ENCODE measurements at places on chromosomes 16 and 17.

- no peak for DNase-seq
These were observed 18.1 kb downstream of the SOCS3 start for GRCh38 chr17:78341559-78342448.

DNA sequence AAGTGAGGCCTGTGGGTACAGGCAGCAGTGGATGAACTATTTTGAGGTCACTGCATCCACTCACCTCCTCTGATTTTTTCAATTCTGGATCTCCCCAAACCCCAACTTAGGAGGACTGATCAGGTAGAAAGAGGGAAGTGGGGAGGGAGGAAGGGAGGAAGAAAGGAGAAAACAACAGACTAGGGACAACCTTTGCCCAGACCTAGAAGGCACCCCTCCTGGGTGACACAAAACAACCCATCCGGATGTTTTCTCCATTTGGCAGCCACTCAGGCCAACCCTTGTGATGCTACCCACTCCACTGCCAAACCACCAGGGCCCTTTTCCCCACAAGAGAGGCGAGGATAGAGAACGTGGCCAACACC is 2.7 kb downstream of the ORMDL3 start:
- DNase-seq = no peak

DNA sequence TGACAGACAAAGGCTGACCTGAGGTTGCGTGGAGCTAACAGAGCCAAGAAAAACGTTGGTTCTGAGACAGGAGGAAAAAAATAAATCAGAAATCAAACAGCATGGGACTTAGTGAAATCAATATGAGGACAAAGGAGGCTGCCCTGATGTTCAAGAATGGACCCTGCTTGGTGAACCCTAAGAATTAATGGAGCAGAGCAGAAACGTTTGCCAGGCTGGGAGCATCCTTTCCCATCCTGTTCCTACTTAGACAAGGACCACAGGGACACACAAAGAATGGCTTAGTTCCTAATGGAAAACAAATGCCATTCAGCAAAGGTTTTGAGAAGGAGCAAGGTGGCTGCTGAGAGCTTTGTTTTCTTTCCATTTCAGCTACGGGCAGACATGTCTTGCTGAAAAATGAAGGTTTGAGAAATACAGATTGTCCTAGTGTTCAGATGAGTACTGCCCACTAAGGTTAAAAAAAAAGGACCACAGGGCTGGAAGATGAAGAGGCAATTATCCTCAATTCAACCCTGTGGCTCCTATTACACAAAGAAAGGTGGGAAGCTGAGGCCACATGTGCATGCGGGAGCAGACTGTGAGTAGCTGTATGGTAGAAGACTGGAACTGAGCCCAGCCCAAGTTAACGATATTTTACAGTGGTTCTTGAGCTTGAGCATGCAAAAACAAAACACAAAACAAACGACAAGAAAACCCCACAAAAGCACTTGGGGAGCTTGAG is 230.1 kb downstream of the SLC39A11 start:
- no peak for DNase-seq

DNA sequence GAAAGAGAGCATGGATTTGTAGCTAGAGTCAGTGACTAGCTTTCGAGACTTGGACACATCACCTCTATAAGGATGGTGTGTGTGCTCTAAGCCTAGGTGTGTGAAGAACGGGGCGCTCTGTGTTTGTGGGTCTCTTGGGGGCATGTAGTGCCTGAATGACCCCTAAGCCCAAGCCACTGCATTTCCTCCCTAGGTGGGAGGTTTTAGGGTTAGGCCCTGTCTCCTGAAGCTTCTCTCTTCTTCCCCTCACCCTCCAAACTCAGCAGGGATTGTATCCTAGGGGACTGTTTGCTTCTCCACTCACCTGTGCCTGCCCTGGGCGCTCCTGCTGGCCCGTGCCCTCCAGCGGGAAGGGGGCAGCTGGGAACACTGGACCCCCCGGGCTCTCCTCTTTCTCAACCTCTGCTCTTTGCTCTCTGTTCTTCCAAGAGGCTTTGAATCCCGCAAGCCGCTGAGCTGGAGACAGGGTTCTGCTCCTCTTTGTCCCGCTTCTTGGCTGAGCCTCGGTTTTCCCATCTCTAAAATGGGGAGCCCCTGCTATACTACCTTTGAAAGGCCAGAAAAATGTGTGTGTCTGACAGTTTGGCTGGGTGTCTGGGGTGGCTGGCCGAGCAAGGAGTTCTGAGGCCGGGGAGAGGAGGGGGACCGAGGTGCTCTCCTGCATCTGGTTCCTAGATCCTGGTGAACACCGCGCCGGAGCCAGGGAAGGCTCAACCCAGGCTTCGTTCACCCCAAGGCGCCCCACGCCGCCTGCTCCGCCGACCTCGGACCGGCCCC is 810 bp downstream of the CYGB start:
- no peak for DNase-seq

DNA sequence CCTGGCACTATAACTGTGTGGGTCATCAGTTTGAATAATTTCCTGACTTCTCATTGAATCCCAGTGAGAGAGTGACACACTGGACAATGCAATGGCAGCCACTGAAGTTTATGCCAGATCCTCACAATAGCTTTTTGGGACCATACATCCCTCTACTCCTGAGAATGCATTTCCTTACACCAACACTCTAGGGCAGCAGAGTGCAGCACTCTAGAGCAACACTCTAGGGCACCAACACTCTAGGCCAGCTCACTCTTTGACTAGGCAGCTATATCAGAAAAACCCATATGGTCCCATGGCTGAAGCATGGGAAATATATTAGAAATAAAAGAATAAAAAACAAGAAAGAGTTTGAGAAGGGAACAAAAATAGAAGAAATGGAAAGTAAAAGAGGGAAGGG is 309.2 kb downstream of the MAP2K6 start:
- no peak for DNase-seq

- DNase-seq = no peak
These were observed 981 bp upstream of the CD300H start for GRCh38 chr17:74568106-74568873.
